ENCODE measurements at places on chromosomes 1 and 21. TPM values are rescaled to one million over a fixed set of nuclear protein-coding genes. Genes with fewer than 3 reads are reported as not detected.

The LEFTY2 gene
- total RNA-seq, result not detected

The KIF21B gene
- not detected for total RNA-seq

The PLA2G5 gene
- total RNA-seq, result 0.36 TPM

The WASF2 gene
- total RNA-seq, result 37.9 TPM

The SPRR2B gene
- total RNA-seq, result not detected

The CYP4Z1 gene
- not detected for total RNA-seq

The C4BPA gene
- total RNA-seq, result not detected

The RSPH1 gene
- not detected for total RNA-seq

The RNASEL gene
- total RNA-seq, result 9.5 TPM

The GBP6 gene
- not detected for total RNA-seq

The ACKR1 gene
- not detected for total RNA-seq

Measured in fibroblast of the aortic adventitia (primary cell).